Muscle of leg (tissue), 16 donors: ENCODE measurements at places on chromosomes 1 and 21.
A peak's percentile ranks its signal among the peaks of the same experiment; 100 is the strongest.

GRCh38 chr1:236041631-236042618 lies 23.0 kb downstream of the NID1 start:
- DNase-seq = no peak

DNA sequence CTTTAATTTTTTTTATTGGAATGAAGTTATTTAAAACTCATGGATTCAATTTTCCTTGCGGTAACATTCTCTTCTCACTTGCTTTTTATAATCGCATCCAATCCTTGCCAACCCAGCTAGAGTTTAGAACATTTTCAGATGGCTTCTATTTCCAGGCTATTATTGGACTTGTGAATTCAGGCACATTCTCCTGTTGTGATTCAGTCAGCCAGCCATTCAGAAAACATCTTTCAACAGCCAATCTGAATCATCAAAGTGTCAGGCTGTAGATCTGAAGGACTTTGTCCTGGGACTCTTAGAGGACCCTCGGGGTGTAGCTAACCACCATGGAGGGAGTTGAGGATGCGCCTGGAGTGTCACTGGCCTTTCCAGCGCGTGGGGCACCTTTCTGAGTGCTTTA lies 92.4 kb downstream of the PRDM2 start:
- peak; percentile 48 for DNase-seq

DNA sequence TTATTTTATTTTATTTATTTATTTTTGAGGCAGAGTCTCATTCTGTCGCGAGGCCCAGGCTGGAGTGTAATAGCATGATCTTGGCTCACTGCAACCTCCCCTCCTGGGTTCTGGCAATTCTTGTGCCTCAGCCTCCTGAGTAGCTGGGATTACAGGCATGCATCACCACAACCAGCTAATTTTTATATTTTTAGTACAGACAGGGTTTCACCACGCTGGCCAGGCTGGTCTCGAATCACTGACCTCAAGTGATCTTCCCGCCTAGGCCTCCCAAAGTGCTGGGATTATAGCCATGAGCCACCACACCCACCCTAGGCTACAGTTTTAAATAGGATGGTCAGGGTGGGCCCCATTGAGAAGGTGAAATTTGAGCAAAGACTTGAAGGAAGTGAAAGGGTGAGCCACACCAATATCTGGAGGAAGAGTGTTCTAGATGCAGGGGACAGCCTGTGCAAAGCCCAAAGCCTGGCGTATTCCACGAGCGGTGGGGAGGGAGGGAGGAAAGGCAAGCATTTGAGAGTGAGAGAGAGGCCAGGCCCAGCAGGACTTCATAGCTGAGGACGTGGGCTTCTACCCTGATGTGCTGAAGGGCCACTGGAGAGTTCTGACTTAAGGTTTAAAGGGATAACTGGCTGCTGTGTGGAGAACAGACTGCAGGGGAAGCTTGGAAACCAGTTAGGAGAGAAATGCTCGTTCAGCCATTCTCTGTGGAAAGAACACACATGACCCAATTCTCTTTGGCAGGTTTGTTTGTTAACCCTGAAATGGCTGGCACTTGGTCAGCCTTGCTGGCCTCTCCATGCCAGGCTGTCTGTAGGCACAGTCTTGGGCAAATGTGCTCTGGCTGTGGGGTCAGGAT lies 62.6 kb upstream of the FAM20B start:
- DNase-seq = peak; percentile 62

DNA sequence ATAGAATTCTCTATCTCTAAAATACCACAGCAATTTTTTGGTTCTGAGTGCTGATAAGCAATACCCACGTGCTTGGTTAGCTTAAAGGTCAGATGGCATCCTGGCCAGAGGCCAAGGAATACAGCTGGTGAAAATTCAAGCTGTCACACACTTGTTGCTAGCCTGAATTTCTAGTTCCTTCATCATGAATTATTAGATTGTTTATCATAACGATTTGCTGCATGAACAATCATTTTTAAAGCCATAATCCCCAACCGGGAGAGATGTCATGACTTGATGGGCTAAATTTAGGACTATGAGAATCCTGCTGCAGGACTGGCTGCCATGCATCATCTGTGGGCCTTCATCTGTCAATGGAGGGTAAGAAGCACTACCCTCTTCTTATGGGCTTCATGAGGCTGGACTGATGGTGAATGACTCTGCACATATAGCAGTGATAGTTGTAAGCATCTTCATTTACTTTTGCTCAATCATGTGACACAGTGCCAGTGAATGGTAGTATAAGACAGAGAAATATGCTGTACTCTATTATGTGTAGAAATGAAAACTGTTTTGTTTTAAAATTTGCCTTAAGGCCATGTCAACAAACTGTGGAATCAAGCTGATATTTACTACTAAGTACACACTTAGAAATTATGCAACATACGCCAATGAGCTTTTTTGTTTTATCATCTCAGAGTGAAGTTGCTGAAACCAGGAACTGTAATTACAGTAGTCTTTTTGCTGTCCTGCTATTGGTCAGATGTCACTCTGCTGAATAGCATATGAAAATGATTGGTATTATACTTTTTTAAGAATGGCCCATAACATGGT lies 80.5 kb upstream of the RALGPS2 start:
- peak; percentile 83 for DNase-seq

GRCh38 chr21:43921979-43922945 lies 57.2 kb downstream of the AGPAT3 start:
- peak; percentile 24 for DNase-seq

GRCh38 chr1:89837036-89837481 lies 16.2 kb downstream of the LRRC8D start:
- no peak for DNase-seq

DNA sequence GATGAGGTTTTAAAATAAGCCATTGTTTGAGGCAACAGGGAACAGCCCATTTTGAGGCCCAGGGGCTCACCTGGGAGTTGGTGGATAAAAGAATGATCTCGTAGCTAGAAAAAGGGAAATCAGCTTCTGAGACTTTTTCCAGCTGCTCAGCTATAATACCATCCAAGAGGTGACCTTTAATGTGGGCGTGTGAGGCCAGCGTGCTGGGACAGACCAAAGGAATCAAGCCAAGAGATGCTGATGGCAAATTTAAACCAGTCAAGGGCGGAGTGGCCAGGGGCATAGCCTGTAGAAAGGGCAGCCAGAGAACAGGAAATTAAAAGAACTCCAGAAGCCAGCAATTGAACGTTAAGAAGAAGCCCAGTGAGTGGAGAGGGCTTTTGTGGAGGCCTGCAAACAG lies 132.6 kb downstream of the IER5 start:
- no peak for DNase-seq
